NCI-H1436 treated with DMSO at 0.1 percent for 48 hours (cell line): ENCODE measurements at places on chromosomes 5 and 9.

DNA sequence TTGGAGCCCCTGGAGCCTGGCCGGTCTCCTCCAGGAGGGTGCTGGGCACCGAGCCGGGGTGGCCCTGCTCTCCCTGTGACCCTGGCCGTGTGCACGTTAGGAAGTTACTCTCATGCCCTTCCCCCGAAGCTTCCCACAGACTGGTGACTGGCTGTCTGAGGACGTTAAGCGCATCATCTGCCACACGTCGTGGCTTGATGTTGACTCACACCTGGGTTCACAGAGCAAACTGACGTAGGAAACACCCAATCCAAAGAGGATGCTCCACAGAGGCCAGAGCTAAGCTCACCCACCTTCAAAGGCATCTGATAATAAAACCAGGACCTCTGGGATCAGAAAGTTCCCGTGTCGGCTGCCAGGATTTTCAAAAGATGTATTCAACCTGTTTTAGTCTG lies 152.9 kb upstream of the PHYKPL start:
- no peak for DNase-seq

GRCh38 chr5:123098767-123099513 lies 9.9 kb downstream of the PRDM6 start:
- DNase-seq: no peak

DNA sequence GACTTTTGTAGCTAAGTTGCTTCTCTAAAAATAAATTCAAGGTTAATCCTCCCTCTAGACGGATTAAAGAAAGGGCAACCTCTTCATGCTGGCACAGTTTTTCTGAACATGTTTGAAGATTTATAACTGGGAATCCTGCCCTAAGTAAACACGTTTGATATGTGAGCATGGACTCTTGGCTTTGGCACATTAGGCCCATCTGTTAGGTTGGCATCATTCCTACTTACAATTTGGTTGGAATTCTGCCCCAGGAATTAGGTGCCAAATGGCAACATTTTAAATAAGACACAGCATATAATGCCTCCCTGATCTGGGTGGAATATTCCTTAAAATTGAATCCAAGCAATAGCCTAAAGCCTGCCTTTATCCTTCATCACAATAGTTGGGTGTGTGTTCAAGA lies 372.3 kb upstream of the CDH18 start:
- no peak for DNase-seq

GRCh38 chr9:95157481-95158151 lies 159.9 kb downstream of the FANCC start:
- no peak for DNase-seq

- DNase-seq: no peak
These were observed 49.9 kb upstream of the CTSL start for GRCh38 chr9:87675906-87676515.

DNA sequence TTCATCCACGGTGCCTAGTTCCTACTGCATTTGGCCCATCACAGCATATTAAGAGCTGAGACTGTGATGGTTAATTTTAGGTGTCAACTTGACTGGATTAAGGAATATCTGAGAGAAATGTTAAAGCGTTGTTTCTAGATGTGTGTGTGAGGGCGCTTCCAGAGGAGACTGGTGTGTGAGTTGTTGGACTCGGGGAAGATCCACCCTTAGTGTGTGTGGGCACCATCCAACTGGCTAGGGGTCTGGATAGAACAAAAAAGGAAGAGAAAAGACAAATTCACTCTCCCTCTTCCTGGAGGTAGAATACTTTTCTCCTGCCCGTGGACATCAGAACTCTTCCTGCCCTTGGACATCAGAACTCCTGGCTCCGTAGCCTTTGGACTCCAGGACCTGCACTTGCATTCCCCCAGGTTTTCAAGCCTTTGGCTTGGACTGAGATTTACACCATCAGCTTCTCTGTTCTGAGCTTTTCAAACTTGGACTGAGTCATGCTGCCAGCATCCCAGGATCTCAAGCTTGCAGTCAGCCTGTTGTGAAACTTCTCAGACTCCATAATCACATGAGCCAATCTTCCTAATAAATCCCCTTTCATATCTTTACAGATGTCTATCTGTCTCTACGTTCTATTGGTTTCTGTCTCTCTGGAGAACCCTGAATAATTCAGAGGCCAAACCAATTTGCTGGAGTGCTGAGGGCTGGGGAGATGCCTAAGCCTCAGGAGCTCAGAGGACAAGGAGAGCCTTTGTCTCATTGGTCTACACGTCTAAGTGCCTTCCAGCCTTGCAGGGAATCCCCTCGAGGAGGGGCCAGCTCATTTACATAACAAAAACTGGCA lies 164.5 kb downstream of the DCP2 start:
- no peak for DNase-seq

- DNase-seq: no peak
These were observed 93.0 kb downstream of the CEMIP2 start for GRCh38 chr9:71675105-71675856.

DNA sequence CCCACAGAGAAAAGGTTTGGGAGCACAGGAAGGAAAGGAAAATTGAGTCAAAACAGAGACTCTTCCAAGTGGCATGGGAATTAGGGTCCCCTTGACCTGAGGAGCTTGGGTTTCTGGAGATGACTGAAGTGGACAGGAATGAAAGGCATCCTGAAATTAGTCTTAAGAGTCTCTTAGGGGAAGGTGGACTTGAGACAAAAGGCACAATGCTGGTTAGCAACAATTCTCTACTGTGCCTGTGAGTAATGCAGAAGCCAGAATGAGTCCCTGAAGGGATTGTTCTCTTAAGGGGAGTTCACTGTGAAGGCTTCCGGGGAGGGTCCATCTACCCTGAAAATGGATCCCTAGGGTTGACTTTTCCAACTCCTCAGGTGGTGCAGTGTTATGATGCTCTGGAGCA lies 58.4 kb upstream of the FOXE1 start:
- no peak for DNase-seq

DNA sequence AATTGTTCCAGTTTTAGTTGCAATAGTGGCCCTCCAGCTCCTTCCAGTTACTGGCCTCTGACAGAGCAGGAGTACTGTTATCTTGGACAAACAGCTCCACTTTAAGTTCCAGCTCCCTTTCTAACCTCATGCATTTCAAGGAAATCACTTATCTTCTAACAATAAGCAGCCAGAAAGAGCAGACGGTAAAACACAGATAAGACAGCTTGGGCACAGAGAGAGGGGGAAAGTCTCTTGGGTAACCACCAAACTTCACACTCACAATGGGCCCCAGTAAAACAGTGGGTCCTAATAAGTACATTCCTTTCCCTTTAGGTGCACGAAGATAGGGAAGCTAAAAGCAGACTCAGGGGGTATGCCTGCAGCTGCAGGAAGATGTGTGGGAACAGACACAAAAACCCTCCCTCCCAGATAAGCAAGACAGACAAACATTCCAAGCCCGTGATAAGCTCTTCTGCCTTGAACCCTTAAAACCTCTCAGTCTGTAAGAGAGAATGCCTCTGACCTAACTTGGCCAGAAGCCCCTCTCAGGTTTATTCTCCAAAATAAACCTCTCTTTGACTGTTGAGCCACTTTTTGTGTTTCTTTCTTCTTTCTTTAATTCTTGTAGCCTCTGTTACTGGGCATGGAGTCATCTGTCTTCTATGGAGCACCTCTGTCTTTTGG lies 30.8 kb downstream of the OR1J1 start:
- DNase-seq: no peak

GRCh38 chr9:124480621-124480981 lies 26.6 kb downstream of the NR5A1 start:
- DNase-seq: no peak

DNA sequence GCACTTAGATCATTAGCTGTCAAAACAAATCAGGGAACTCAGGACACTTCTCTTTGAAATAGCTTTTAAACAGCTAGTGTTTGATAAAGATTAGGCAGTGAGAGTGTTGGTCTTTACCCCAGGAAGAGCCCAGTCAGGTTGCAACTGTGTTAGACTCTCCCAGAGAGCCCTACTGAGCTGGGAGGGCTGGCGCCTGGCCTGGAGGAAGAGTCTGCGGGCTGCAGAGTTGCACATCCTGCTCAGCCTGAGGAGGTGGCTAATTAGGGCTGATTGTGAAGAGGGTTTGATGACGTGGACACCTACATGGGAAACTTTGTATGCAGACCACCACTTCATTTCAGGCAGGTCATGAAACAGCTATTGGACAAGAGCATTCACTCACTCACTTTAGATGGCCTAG lies 112.0 kb downstream of the TMEM174 start:
- DNase-seq: no peak
